Lower leg skin (tissue), 4 donors: ENCODE measurements at places on chromosomes 3 and 15. TPM values are rescaled to one million over a fixed set of nuclear protein-coding genes. Genes with fewer than 3 reads are reported as not detected.

IL20RB gene
- total RNA-seq = 257 TPM

LEKR1 gene
- 2.5 TPM for total RNA-seq

NME9 gene
- total RNA-seq = 0.42 TPM

RAB6B gene
- 0.78 TPM for total RNA-seq

CPNE9 gene
- total RNA-seq = 0.62 TPM

CDC25A gene
- 0.72 TPM for total RNA-seq

C3orf85 gene
- total RNA-seq = not detected

MESP1 gene
- 1.2 TPM for total RNA-seq

CHRFAM7A gene
- total RNA-seq = 0.58 TPM

GABRR3 gene
- total RNA-seq = not detected

CCDC39 gene
- not detected for total RNA-seq

MUC20 gene
- 1.4 TPM for total RNA-seq

CLDN18 gene
- not detected for total RNA-seq

GRCh38 chr15:74957476-74958035 is 984 bp upstream of the RPP25 start:
- DNase-seq = no peak

GRCh38 chr3:142680710-142681109 is 43.1 kb upstream of the TRPC1 start:
- no peak for DNase-seq

DNA sequence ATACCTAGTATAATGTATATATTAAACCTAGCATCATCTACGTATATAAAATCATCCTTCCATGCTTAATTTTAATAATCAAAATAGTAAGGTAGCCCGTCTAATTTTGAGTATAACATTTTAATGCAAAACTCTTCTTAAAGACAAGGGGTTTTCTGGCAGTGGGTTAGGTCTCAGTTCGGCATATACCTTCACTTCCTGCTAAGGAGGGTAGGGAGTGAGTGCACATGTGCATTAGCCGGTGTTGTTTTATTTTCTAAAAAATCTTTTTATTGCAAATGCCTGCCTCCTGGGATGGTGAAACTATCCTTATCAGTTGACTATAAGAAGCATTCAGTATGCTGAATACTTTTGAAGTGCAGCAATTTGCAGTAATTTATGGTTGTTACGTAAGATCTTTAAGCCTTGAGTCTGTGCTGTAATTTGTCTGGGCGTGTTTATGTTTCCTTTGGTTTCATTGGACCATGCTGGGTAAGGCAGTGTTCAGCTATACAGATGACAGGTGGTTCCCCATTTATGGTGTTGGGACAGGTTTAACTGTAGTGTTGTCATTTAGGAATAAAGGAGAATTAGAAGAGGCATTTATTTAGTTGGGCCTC is 11.7 kb downstream of the ARHGEF26 start:
- DNase-seq = no peak

DNA sequence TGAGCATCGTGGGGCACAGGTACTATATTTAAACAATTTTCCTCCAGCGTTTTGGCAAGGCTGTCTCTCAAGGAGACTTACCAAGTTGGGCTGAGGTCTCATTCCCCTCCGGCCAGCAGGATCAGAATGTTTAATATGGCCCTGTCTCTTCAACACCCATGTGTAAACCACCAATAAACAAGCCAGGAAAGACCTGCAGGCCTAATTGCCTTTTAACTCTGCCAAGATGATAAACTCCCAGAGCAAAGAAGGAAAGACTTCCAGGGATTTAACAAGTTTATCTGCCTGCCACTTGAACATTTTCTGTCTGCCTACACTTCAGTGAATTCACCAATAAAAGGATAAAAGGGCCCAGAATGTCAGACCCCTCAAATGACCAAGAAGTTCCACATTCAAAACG is 130.3 kb upstream of the WNT5A start:
- DNase-seq = no peak

DNA sequence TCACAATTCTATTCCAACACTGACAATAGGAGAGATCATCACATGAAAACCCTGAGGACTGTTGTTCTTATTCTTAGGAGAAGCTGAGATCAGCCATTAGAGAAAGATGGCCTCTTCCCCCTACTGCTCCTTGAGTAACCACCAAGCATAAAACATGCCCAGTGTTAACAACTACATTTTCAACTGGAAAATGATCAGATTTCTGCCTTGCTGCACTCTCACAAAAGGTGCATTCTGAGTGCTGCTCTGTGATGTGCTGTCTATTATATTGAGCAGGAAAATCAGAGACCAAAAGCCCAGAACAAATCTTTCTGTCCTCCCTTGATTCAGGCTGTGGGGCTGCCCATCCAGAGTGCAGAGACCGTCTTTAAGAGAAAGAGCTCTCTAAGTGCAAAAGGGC is 304.6 kb upstream of the TRIM42 start:
- no peak for DNase-seq

- DNase-seq = no peak
Observed at GRCh38 chr15:22796079-22796478, 9.6 kb downstream of the NIPA1 start.

GRCh38 chr3:147305533-147306250 is 100.7 kb downstream of the ZIC4 start:
- no peak for DNase-seq

- no peak for DNase-seq
Observed at GRCh38 chr3:185114756-185115155, 38.1 kb downstream of the C3orf70 start.

GRCh38 chr15:91408476-91409076 is 308.5 kb downstream of the SV2B start:
- no peak for DNase-seq

- DNase-seq = no peak
Observed at GRCh38 chr15:66025015-66025452, 155.7 kb downstream of the RAB11A start.

DNA sequence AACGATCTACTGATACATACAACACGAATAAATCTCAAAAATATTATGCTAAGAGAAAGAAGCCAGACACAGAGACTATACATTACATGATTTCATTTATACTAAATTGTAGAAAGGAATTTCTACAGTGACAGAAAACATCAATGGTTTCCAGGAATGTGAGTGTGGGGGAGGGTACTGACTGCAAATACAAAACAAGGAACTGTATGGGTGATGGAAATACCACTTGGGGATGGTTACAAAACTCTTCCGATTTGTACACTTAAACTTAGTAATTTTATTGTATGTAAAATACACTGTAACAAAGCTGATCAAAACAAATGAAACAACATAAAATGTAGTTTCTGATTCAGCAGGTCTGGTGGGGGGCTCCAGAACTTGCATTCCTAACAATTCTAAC is 45.8 kb upstream of the IP6K2 start:
- no peak for DNase-seq

GRCh38 chr3:58077596-58078285 is 69.5 kb downstream of the FLNB start:
- no peak for DNase-seq

GRCh38 chr15:98017150-98017964 is 56.9 kb downstream of the ARRDC4 start:
- no peak for DNase-seq

GRCh38 chr15:86906376-86906775 is 826.7 kb downstream of the AGBL1 start:
- DNase-seq = no peak

GRCh38 chr3:102536456-102536855 is 101.6 kb downstream of the ZPLD1 start:
- no peak for DNase-seq

- DNase-seq = no peak
Observed at GRCh38 chr15:78216276-78217104, 17.9 kb downstream of the ACSBG1 start.

DNA sequence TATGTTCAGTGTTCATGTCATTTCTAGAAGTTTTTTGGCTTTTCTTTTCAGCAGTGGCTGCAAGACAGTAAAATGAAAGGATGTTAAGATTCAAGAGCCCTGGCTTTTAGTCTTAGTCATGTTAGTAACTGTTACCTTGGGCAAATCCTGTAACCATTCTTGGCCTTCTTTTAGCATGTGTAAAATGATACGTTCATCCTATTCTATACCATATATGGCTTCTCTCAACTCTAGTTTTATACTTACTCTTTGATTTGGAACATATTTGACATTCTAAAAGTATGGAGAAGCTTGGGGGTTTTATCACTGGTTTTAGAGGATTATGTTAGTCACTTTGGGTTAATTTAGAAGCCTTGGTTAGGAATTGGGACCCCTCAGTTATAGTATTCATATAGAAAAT is 20.1 kb downstream of the GTF2E1 start:
- no peak for DNase-seq

GRCh38 chr15:75335705-75336355 is at the start of gene COMMD4:
Gene COMMD4 (plus strand): TSS chr15:75336063. CDS start chr15:75336090, 27 bp downstream.
- peak; percentile 99 for DNase-seq

GRCh38 chr15:80819001-80819400 is 39.8 kb downstream of the CEMIP start:
- no peak for DNase-seq

- DNase-seq = no peak
Observed at GRCh38 chr3:181794011-181794790, 82.5 kb downstream of the SOX2 start.

DNA sequence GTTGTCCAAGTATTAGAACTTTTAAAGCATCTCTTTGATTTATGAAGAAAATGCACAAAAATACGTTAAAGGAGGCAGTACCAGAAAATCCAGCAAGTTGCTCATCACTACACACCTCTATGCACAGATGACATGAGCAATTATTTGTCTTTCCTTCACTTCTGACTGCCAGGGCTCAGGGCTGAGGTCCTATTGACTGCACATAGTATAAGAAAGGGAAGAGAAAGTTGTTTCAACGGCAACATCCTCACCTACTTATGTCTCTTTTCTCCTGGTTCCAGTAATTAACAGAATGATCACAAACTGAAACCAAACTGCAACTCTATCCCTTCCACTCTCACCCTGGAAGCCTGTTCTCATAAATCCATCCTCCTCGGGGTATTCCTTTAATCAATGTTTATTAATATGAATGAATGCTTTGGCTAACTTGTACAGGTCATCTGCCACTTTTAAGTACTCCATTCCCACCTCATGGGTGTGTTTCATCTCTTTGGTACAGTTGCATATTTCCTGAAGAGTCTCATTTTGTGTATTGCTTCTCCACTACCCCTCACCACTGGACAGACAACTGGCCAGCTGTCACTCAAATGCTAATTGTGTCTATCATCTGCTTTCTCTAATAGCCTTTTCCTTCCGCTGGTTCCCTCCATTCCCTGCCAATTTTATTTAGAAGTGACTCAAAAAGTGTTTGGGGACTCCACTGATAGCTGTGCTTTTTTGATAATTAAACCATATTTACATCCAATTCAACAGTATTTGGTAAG is 34.5 kb downstream of the RAB27A start:
- no peak for DNase-seq

DNA sequence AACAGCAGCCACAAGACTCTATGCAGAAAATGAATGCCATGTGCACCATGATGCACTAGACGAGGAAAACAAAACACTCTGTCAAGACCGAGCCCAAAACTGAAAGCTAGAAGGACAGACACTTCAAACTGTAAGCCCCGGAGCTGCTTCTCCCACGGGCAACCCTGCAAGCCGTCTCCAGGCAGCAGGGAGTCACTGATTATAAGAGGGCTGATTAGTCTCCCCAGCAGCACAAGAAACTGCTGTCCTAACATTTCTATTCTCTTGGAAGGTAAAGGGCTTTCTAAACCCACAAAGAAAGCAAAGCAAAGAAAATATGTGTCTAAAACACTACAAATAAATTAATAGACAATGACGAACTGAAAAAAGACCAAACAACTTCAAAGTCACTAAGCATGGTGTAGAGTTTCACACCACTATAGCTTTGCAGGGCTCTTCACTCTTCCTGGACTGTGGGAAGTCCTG is 15.5 kb downstream of the TBC1D2B start:
- no peak for DNase-seq

DNA sequence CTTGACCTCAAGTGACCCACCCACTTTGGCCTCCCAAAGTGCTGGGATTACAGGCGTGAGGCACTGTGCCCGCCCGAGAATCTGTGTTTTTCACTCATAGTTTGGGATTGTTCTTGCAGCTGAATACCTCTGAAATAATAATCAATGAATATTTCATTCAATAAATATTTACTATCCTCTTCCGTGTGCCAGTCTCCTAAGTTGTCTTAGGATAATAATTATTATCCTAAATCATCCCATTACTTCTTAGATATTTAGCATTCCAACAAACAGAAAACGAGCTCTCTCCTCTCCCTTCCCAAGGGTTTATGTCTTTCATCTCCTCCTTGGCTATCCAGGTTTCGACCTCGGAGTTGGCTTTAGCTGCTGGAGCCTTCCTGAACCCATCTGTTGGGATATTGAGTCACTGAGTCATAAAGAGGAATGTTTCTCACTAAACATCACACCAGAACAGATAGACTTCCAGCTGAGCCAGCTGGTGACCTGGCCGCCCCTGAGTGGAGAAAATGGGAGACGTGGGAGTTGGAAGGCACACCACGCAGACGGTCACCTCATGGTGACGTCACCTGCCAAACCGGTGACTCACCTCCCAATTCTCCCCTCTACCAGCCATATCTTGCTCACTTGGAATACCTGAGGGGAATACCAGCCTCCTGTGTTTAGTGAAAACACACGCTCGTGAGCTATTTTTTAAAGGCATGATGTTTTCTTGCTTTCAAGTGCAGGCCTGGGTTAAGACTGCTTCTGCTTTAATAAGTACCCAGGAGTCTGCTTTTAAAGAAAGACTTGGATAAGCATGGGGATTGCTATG is 43.9 kb downstream of the BHLHE40 start:
- DNase-seq = no peak

DNA sequence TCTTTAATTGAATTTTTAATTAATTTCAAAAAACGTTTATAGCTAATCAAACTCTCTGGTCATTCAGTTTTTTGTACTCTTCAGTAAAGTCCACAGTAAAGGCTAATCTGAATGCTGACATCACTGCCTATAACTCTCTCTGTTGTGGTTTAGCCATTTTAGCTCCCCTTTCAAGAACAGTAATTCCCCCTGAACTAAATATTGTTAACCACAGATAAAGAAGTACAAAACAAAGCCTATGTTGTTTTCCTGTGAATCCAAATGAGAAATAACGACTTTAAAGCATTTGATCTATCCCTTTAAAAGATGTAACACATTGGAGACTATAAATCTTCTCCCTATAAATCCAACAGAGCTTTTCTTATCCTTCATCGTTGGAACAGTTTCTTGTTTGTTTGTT is 94.2 kb downstream of the ZBTB20 start:
- no peak for DNase-seq

- no peak for DNase-seq
Observed at GRCh38 chr3:67067251-67067650, 69.1 kb downstream of the KBTBD8 start.

GRCh38 chr15:67072442-67072841 is 7.0 kb downstream of the SMAD3 start:
- no peak for DNase-seq

DNA sequence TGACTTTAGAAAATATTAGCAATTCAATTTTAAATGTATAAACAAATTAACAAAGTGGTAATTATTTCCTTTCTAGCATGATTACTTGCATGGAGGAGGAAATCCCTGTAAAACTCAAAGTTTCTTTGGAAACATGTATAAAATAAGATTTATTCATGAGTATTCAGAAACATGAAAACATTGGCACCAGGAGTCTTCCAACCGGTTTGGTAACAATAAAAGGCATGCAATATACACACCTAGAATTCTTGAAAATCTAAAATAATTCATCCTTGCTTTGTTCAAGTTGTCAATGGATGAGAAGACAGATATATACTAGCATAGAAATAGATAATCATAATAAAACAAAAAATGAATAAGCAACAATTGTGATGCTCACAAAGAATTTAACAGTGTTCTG is 76.4 kb downstream of the ZPLD1 start:
- no peak for DNase-seq

GRCh38 chr3:31728403-31728802 is 195.7 kb downstream of the STT3B start:
- DNase-seq = no peak
